ENCODE measurements at places on chromosomes 1 and 21.

DNA sequence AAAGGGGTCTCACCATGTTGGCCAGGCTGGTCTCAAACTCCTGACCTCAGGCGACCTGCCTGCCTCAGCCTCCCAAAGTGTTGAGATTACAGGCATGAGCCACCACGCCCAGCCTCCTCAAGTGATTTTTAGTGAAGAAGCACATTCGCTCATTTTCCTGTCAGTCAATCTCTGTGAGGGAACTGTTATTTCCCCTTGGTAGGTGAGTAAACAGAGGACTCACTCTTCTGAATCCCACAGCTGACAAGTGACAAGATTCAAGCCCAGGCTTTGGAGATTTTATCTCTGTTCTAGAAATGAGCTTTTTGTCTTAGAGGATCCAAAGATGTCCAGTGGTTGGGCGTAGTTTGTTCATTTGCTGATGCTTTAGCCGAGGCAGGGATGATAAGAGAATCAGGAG, 43.9 kb upstream of the TACSTD2 start:
- peak; percentile 81 for DNase-seq

- DNase-seq: no peak
Measured at GRCh38 chr1:24323281-24323680, 4.1 kb downstream of the GRHL3 start.

DNA sequence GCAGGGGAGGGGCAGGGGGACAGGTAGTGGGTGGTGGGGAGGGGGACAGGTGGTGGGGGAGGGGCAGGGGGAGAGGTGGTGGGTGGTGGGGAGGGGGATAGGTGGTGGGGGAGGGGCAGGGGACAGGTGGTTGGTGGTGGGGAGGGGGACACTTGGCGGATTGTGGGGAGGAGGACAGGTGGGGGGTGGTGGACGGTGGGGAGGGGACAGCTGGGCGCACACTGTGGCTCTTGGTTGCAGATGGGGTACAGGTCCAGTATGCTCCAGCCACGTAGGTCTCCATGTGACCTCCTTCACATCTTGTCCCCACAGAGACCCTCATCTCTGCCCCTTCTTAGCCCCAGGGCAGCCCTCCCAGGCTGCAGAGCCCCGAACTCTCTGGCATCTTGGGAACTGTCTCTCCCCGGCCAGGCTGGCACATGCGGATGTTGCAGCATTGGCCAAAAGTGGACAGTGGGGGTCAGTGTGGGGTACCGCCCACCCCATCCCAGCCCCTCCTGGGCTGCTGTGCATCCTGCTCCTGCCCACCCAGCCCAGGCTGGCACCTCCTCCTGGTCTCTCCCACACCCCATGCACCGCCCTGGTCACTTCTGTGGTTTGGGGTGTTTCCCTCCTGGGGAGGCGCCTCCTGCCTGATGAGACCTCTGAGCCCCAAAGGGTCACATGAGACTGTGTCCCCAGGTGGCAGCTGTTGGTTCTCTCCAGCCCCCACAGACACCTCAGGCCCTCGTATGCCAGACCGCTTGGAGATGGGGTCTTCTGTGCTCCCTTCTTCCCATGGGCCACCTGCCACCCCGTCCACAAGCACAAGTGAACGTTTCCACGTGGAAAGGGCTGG, 7.6 kb upstream of the SLC19A1 start:
- DNase-seq: no peak

DNA sequence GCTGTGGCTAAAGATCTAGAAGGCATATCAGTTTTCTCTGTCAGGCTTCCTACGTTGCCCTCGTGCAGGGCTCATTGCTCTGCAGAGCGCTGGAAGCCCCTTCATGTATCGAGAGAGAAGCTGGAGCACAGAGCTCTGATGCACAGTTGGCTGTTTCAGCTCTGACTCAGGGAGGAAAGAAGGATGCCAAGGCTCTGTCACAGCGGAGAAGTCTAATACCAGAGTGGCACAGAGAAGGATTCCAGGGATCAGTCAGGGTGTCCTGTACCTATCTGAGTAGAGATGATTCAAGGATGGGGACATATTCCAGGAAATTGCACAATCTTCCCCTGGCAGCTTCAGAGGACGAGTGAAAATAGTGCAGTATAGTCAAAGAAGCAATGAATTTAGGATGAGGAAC, 179.2 kb upstream of the FMN2 start:
- DNase-seq: peak; percentile 35

DNA sequence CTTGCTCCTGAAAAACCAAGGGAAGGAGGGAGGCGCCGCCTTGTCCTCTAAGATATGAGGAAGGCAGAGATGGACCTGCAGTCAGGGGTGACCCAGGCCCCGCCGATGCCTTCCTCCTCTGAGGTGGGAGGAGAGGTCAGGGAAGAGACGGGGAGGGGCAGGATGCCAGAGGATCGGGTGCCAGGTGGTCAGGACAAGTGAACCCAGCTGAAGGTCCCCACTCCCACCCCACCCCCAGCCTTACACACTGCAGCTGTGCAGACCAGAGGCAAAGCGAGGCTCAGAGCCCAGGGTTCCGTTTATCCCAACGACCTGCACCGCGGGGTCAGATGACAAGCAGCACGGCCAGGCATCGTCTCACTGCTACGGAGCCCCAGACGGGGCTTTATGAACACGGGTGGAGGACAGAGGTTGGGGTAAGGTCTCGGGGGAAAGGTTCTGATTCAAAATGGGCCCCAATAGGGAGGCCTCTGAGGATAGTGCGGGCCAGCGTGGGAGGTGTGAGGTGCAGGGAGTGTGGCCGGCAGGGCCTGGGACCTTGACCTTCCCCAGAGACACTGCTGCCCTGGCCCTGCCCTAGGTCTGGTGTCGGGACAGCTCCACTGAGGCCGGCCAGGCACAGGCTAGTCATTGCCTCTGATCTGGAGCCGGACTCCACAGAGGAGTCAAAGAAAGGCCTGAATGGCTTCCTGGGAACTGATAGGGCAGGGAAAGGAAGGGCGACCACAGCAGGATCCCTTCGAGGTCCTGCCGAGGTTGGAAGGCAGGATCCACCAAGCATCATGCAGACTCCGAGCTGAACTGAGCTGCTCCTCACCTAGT, 112.4 kb downstream of the WDR4 start:
- no peak for DNase-seq

GRCh38 chr1:182608845-182609610, 4.8 kb upstream of the RGS16 start:
- peak; percentile 89 for DNase-seq

DNA sequence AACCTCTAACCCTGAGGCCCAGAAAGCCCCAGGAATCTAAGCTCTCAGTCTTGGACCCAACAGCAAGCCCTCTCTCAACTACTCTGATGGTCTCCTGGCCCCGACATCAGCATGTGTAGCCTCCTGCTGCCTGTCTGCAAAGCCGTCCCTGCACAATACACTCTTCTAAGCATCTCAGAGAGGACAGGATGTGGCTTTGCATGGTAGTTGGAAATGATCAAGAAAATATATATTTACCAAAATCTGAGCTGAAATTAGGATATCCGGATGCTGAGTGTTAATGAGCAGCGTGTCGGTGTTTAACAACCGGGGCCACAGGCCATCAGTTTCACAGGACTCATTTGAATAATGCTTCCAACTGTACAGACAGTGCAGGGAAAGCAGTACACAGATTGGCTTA, 59.1 kb upstream of the SIM2 start:
- DNase-seq: no peak

DNA sequence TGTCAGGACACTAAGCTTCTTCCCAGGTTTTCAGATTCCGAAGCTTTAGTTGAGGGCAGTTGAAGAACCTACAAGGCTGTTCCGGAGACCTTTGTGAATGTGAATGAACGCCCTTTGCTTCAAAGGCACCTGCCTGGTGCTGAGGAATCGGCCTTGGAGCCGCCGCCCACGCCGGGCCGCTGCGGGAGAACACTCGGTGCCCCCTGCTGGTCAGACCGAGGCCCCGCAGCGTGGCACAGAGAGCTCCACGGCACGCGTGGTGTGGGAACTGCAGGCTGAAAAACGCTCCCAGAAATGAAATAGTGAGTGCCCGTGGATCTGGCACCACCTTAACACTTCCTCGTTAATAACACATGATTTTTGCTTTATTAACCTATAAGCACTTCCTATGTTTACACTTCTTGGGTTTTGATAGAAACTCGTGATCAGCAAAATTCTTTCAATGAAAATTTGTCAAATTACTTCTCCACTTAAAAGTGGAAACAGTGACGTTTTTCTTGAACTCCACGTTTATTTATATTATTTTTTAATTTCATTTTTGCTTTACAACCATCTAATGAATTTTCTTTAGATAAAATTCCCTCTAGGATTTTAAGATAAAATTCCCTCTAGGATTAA, 460.6 kb downstream of the DSCAM start:
- peak; percentile 79 for DNase-seq

GRCh38 chr1:19840228-19840627, 25.1 kb upstream of the RNF186 start:
- DNase-seq: no peak

DNA sequence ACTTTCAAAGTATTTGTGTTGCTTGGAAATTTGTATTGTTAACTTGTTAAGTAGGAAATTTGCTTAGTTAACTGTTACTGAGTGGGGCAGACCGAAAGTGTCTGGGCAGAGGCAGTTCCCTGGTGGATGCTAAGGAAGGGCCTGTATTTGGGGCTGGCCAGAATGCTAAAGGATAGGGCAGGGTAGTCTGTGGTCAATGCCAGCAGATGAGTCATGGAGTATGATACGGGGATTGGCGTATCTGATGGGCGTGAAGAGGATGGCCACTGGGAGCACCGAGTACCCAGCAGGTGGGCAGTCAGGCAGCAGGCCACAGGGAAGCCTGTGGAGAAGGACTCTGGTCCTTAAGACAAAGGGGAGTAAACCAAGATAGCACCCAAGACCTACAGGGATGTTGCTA, 46.6 kb upstream of the SCAF4 start:
- no peak for DNase-seq

DNA sequence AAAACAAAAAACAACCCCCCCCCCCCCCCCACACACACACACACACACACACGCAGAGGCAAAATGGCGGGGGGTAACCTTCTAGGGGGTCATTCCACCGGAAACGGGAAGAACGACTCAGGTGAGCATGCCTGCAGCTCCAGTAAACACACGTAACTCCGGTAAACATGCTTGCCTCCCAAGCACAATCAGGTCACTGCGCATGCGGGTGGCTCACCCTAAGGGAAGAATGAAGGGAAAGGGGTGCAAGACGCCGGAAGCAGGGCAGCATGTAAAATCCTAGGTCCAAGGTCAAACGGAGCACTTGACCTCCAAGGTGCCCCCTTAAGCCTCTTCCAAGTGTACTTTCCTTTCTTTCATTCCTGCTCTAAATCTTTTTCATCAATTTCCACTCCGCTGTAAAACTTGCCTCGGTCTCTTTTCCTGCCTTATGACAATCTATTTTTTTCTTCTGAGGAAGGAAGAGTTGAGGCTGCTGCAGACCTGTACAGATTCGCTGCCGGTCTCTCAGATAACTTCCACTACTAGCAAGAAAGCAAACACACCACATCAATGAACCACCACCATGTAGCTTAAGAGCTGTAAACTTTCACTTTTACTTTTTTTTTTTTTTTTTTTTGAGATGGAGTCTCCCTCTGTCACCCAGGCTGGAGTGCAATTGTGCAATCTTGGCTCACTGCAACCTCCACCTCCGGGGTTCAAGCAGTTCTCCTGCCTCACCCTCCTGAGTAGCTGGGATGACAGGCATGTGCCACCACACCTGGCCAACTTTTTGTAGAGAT, 21.0 kb upstream of the CBR3 start:
- DNase-seq: no peak

- no peak for DNase-seq
Measured at GRCh38 chr1:32729254-32730046, 26.9 kb upstream of the SYNC start.

DNA sequence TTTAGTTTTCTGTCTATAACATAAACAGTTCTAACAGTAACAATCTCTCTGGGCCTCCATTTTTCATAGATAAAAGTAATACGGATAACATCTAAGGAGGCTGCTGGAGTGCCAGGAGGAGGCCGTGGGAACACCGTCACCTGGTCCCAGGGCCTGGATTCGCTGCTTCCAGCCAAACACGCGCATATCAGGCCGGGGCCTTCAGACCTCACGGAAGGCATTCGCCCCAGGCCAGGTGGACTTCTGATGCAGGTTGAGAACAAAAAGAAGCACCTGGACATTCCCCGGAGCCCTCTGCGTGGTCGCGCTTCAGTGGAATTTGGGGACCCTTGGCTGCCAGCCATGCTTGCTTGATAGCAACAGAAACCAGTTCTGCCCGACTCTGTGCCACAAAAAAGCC, 113.1 kb upstream of the GUCA2B start:
- DNase-seq: no peak

DNA sequence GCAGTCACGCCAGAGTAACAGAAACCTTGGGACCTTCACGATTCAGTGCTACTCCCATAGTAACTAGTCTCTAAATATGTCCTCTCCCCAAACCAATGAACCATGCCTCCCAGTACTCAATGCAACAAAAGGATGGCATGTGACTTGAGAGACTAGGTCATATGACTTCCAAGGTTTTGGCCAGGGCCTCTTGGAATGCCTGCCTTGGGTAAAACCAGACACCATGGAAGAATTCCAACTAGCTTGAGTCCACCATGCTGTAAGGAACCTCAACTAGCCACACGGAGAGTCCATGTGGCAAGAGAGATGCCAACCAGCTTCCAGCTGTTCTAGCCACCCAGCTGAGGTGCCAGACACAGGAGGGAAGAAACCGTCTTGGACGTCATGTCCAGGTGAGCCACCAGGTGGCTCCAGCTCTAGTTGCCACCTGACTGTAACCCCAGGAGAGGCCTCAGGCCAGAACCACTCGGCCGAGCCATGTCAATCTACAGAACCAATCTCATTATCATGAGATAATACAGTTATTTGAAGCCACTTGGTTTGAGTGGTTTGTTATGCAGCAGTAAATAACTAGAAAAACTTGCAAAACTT, 115.0 kb downstream of the SYF2 start:
- no peak for DNase-seq

DNA sequence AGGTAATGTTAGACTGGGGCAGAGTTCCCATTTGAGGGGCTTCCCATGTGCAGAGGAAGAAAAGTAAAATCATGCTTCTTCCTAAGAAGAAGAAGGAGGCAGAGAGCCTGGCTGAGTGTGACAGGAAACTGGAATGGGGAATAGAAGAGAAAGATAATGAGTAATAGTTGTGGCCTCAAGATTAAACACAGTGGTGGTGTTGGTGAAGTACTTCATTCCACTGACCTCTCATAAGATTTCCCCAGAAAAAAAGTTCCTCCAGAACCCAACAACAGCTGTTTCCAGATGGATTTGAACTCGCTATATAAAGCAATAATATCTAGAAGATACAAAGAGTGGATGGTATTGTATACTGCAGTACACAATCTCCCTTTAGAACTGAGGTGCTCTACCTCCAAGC, 13.0 kb downstream of the RGS1 start:
- no peak for DNase-seq

- DNase-seq: peak; percentile 87
Measured at GRCh38 chr1:223183268-223183862, 40.3 kb upstream of the TLR5 start.

- peak; percentile 34 for DNase-seq
Measured at GRCh38 chr1:112998592-112999235, 42.7 kb upstream of the SLC16A1 start.
